Aorta (tissue), 5 donors: ENCODE measurements at places on chromosomes 1 and 21. TPM values are rescaled to one million over a fixed set of nuclear protein-coding genes. Genes with fewer than 3 reads are reported as not detected.

DNA sequence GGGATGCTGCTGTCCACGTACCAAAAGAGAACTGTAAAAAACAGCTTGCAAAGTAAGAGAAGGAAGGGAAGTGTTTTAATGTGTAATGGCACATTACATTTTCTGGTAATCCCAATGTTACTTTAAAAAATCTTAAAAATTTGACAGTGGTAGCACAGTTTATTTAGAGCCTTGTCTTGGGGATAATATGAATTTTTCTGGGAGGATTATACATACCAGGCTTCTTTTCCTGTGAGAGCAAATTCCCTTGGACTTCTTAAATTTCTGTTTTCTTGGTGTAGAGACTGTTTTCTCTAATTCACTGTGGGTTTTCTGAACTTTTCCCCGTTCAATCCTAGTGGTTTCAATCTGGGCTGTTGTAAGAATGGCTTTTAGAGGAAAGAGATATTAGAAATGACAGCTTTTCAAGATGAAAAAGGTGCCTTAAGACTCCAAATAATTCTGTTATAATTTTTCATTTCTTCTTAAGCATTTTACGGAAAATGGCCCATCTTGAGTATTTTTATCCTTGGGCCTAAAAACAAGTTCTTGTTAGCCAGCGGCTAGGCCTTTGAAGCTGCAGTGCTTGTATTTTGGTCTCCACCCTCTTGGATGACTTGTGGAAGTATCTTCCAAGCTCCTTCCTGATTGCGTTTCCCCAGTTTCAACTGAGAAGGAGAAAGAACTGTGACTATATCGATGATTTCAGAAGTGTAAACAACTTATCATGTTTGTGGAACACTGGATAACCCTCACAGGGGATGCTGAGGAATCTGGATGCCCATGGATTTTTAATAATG, 70.0 kb downstream of the LEPR start:
- no peaks in the 10 kb centered on the region for H3K27me3 ChIP-seq
- H3K36me3 ChIP-seq, result no peaks in the 10 kb centered on the region
- H3K4me1 ChIP-seq, result no peaks in the 10 kb centered on the region
- DNase-seq, result no peak
- no peak overlapping the region for H3K4me3 ChIP-seq

GRCh38 chr1:20893931-20894330, 106.8 kb upstream of the HP1BP3 start:
- no peaks in the 10 kb centered on the region for H3K36me3 ChIP-seq
- H3K4me1 ChIP-seq, result no peaks in the 10 kb centered on the region
- H3K27me3 ChIP-seq, result no peaks in the 10 kb centered on the region
- no peak for DNase-seq

- no peak overlapping the region for H3K4me3 ChIP-seq
- no peak overlapping the region for H3K27ac ChIP-seq
- no peak for DNase-seq
- no peaks in the 10 kb centered on the region for H3K4me1 ChIP-seq
- H3K27me3 ChIP-seq, result no peaks in the 10 kb centered on the region
These were observed 27.3 kb downstream of the GPR157 start for GRCh38 chr1:9101510-9102146.

DNA sequence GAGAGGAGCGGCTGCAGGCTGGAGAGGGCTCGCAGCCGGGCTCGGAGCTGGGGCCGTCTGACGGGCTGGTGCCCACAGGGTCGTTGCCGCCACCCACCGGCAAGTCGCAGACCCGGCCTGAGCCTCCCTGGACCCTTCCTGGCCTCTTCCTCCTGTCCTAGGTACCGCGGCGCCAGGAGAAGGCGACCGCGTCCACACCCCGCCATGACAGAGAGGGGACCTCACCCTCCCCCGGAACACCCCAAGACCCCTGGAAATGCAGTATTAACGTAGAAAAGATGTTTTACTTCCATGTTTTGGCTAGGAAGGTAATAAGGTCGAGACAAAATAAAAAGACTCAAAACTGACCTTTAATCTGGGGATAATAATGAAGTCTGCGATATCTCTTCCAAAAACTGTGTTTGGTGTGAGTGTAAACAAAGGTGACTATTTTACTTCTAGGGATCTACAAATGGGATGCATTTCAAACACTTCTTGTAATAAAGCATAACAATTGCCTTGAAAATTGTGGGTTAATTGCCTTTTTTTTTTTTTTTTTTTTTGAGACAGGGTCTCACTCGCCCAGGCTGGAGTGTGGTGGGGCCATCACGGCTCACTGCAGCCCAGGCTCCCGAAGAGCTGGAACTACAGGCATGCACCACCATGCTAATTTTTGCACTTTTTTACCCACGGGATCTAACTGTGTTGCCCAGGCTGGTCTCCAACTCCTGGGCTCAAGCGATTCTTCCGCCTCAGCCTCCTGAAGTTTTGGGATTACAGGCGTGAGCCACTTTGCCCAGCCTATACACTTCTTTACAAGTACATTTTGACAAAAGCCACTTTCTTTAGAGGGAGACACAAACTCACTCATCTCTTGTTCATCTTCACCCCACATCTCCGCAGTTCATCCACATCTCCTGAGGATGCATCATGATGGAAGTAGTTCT, 838 bp upstream of the RSRP1 start:
- H3K4me1 ChIP-seq, result no peaks in the 10 kb centered on the region
- H3K4me3 ChIP-seq, result peak overlapping the region; percentile 1
- DNase-seq, result no peak
- peak overlapping the region; percentile 76 for H3K27ac ChIP-seq
- peaks cover 3% of the 10 kb centered on the region for H3K36me3 ChIP-seq

Gene ATP8B2
- 176 TPM for total RNA-seq

GRCh38 chr1:204506969-204507316, 9.3 kb upstream of the MDM4 start:
- H3K27ac ChIP-seq, result peak overlapping the region; percentile 30
- no peaks in the 10 kb centered on the region for H3K4me1 ChIP-seq
- DNase-seq, result no peak
- no peaks in the 10 kb centered on the region for H3K27me3 ChIP-seq
- no peaks in the 10 kb centered on the region for H3K36me3 ChIP-seq

- no peak for DNase-seq
- H3K4me1 ChIP-seq, result no peaks in the 10 kb centered on the region
- H3K4me3 ChIP-seq, result no peak overlapping the region
- H3K36me3 ChIP-seq, result no peaks in the 10 kb centered on the region
These were observed 112.4 kb downstream of the WDR4 start for GRCh38 chr21:42766739-42767560.
